ENCODE measurements at places on chromosomes 13 and 19.

DNA sequence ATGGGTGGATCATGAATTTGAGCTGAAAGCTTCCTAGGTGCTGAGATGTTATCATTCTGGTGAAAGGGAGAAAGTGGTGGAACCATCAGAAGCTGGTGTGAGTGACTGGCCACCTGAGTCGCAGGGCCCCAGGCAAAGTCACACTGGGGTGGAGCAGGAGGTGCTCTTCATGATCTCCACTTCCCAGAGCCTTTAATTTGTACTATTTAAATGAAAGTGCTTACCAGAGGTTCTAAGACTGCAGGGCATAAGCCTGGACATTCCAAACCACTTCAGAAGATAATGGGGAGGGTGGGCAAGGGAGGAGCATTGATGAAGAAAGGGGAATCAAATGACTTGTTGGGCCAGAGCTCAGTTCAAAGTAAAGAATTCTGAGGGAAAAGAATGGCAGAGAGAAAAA, 156.1 kb downstream of the RGCC start:
- no peak for DNase-seq

DNA sequence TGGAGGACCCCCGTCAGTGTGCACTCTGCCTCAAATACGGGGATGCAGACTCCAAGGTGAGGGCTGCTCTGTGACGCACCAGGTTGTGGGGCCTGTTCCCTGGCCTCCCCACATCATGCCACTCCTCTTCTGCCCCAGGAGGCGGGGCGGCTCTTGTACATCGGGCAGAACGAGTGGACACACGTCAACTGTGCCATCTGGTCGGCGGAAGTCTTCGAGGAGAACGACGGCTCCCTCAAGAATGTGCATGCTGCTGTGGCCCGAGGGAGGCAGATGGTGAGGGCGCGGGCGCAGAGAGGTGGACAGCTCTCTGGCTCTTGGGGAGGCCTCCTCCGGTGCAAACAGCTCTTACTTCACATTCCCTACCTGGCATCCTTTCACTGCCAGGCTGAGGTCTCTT, 11.2 kb downstream of the KMT2B start:
- no peak for DNase-seq

- no peak for DNase-seq
These were observed 69.7 kb upstream of the GPR183 start for GRCh38 chr13:99376924-99377323.

DNA sequence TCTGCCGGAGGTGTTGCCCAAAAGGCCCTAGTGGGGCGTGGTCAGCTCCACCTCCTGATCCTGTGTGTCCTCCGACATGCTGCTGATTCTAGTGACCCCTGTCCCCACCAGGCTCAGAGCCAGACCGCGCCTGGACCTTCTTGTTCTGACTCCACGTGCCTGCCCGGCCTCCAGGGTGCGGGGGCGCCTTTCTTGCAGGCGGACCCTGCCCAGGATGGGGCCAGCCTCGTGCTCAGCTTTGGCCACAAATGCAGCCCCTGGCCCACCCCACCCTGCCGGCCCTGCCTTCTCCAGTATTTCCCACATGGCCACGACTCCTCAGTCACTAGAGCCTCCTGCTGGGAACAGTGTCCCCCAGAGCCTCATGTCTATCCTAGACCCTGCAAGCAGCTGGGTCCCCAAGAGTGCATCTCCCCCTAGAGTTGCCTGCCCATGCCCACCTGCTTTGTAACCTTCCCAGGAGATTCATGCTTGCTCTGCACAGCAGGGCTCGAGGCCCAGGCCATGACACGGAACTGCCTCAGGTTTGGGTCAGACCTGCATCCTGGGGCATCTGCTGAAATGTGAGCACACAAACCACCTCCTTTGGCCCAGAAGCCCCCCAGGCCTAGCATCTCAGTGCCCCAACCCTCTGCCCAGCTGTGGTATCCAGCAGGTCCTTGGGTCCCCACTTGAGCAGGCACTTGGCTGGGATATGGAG, 27.0 kb downstream of the TMEM161A start:
- DNase-seq, result no peak
